Esophagus muscularis mucosa (tissue), 4 donors: ENCODE measurements at places on chromosomes 16 and 17. TPM values are rescaled to one million over a fixed set of nuclear protein-coding genes. Genes with fewer than 3 reads are reported as not detected.

- H3K27ac ChIP-seq: no peak overlapping the region
- H3K36me3 ChIP-seq: no peaks in the 10 kb centered on the region
- DNase-seq: no peak
- H3K4me1 ChIP-seq: peaks cover 2% of the 10 kb centered on the region
These were observed 31.8 kb downstream of the MRM1 start for GRCh38 chr17:36632916-36633771.

GRCh38 chr16:66416136-66416535 is 11.0 kb upstream of the BEAN1 start:
- no peak overlapping the region for H3K27ac ChIP-seq
- H3K27me3 ChIP-seq: no peaks in the 10 kb centered on the region
- H3K36me3 ChIP-seq: no peaks in the 10 kb centered on the region

Gene PAGR1
- total RNA-seq: 20.9 TPM

DNA sequence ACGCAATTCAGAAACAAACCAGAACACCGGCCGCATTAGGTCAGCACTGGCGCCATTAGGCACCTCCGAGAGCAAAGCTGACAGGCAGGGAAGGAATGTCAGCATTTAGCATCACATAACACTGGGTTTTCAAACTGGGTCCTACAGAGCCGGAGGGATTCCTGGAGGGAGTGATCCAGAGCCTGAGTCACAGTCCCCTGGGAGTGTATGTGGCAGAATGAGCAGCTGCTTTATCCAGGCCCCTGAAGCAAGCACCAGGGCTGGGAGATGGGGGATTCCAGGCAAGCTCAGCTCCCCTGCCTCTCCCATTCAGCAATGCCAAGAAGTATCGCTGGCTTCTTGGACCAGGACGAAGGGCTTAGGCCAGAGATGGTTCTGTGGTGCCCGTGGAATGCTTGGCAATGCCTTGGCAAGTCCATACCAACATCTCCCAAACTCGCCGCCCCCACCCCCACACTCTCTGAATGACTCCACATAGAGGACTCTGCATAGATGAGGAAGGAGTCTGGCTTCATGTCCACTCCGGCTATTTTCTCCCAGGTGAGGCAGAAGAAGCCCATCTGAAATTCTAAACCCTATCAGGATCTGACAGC is 20.4 kb downstream of the GAS7 start:
- no peaks in the 10 kb centered on the region for H3K36me3 ChIP-seq
- H3K4me1 ChIP-seq: peaks cover 11% of the 10 kb centered on the region
- no peak for DNase-seq
- no peak overlapping the region for H3K4me3 ChIP-seq

GRCh38 chr16:80536238-80536637 is 4.6 kb upstream of the DYNLRB2 start:
- H3K4me3 ChIP-seq: no peak overlapping the region
- no peak overlapping the region for H3K27ac ChIP-seq
- H3K36me3 ChIP-seq: no peaks in the 10 kb centered on the region
- peaks cover 8% of the 10 kb centered on the region for H3K27me3 ChIP-seq
- no peak for DNase-seq

DNA sequence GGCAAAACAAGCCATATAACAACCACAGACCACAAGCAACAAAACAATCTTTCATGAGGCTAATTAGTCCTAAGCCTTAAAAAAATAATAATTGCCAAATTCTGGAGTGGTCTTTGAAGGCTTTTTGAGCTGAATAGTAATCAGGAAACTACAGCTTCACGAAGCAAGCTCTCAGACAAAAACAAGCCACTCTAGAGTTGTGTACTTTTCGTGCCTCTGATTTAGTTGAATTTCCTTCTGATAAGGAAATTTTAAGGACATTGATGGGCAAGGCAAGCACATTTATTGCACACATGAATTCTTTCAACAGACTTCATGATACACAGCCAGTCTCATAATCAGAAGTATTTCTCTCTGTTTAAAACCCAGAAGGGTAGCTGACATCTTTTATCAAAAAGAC is 130.8 kb upstream of the IRX3 start:
- H3K27ac ChIP-seq: no peak overlapping the region
- no peak for DNase-seq
- H3K4me1 ChIP-seq: no peaks in the 10 kb centered on the region
- H3K36me3 ChIP-seq: no peaks in the 10 kb centered on the region
- H3K27me3 ChIP-seq: peaks cover 30% of the 10 kb centered on the region

Gene CHST6
- 0.33 TPM for total RNA-seq

- peak overlapping the region; percentile 3 for H3K27ac ChIP-seq
- no peak overlapping the region for H3K4me3 ChIP-seq
- H3K4me1 ChIP-seq: peaks cover 46% of the 10 kb centered on the region
- no peak for DNase-seq
- H3K27me3 ChIP-seq: no peaks in the 10 kb centered on the region
- peaks cover 99% of the 10 kb centered on the region for H3K36me3 ChIP-seq
These were observed 28.0 kb downstream of the NXPH3 start for GRCh38 chr17:49603720-49604119.

DNA sequence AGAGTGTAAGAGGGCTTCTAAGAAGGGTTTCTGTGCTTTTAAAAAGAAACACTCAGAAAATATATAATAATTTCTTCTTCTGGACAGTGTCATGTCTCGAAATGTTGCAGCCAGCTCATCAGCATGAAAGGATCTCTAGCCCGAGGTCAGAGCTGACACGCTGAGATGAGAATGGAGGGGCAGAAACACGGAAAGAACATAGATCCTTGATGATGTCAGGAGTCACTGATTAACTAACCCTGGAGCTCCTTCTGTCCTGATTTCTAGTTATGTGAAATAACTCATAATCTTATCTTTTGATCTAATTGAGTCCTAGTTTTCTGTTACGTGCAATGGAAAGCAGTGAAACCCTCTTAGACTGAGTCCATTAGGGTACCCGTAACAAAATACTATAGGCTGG is 10.3 kb upstream of the TOX3 start:
- no peak for DNase-seq
- no peaks in the 10 kb centered on the region for H3K36me3 ChIP-seq

Gene PPM1E
- total RNA-seq: 0.52 TPM

Gene TMEM98
- 59.0 TPM for total RNA-seq

- DNase-seq: no peak
- H3K27ac ChIP-seq: no peak within 1 kb of the TSS
- no peaks in the 10 kb centered on the region for H3K4me1 ChIP-seq
- H3K36me3 ChIP-seq: no peaks in the 10 kb centered on the region
- H3K27me3 ChIP-seq: no peaks in the 10 kb centered on the region
These were observed at the start of gene KRT14 for GRCh38 chr17:41586863-41587495. KRT14 (minus strand) TSS chr17:41586895; CDS start chr17:41586834, 61 bp downstream.

DNA sequence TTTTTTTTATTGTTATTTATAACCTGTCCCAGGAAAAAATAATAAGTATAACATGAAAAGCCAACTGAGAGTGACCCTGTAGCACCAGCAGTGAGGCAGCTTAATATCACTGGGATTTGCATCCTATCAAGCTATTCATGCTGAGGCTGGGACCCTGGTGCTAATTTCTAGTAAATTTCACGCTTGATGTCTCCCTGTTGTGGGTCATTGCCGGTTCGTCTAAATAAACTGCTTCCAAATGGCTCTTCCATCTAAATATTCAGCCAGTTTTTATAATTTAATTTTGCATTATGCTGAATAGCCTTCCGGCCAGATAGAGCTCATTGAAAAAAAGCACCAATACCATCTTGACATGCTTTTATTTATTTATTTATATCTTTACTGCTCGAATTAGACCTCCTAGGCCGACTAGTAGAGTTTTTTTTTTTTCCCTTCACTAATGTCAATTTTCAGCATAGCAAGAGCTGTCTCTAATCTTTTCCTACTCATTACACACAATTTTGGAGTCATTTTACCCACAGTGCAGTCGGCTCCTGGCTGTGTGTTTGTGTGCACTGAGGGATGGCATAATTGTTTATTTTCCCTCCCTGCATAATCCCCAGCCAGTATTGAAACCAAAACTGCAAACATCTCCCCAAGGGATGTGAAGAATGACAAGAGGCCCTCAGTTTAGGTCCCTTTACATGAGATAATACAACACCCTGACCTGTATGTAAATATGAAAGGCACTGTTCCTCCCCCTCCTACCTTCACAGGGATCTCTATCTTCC is 168.8 kb downstream of the AATF start:
- no peaks in the 10 kb centered on the region for H3K27me3 ChIP-seq
- no peak for DNase-seq
- H3K4me3 ChIP-seq: no peak overlapping the region
- no peak overlapping the region for H3K27ac ChIP-seq

Gene IL4R
- total RNA-seq: 72.7 TPM

GRCh38 chr16:88923926-88924833 is 52.8 kb downstream of the CBFA2T3 start:
- H3K4me3 ChIP-seq: no peak overlapping the region
- peaks cover 57% of the 10 kb centered on the region for H3K4me1 ChIP-seq
- H3K27me3 ChIP-seq: no peaks in the 10 kb centered on the region
- no peak for DNase-seq
- H3K27ac ChIP-seq: no peak overlapping the region

Gene EFNB3
- total RNA-seq: 0.42 TPM

DNA sequence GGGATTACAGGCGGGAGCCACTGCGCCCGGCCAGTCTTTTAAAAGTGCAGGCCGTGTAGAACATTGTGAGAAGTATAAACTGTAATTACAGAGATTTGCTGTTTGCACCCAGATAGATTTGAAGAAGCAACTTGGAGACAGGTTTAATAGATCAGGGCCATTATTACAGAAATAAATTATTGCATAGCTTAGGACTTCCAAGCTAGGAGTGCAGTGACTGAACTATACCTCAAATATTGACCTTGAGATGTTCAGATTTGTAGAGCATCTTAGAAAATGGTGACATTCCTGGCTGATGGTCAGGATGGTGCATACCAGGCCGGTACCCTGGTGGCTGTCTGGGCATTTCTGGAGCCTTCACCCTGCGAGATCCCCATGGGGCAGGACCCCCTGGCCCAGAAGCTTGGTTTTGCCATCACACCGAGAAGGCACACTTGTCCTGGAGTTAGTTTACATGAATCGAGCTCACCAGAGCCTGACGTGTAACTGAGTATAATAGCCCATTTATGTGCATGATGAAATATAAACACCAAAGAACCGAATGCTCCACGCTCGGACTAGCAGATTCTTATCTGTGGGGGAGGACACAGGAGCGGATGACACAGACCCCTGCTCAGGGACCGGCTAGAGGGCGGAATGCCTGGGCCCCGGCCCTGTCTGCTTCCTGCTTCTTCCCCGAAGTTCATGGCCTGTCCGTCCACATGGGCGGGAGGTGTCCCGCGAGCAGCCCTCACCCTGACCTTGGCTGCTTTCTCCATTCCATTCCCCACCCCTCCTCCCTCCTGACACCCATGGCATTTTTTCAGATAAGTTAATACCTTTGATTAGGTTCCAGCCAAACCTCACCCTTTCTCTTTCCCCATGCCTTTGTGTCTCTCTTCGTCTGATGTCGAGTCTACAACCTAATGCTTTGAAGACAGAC is 32.1 kb downstream of the CCDC40 start:
- H3K36me3 ChIP-seq: no peaks in the 10 kb centered on the region
- H3K27me3 ChIP-seq: no peaks in the 10 kb centered on the region
- peaks cover 55% of the 10 kb centered on the region for H3K4me1 ChIP-seq
